ENCODE measurements at places on chromosomes 1 and 21.
A peak's percentile ranks its signal among the peaks of the same experiment; 100 is the strongest.

- no peak for DNase-seq
Measured at GRCh38 chr1:221812905-221813597, 71.2 kb upstream of the DUSP10 start.

- DNase-seq = no peak
Measured at GRCh38 chr1:200248541-200248940, 161.3 kb downstream of the ZNF281 start.

DNA sequence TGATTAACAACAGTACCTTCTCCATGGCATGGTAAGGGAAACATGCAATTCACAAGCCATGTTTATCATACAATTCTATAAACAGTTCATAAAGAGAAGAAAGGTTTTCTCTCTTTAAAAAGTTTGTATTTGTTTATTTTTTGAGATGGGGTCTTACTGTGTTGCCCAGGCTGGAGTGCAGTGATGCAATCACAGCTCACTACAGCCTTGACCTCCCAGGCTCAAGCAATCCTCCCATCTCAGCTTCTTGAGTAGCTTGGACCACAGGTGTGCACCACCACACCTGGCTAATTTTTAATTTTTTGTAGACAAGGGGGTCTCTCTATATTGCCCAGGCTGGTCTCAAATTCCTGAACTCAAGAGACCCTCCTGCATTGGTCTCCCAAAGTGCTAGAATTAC, 28.0 kb downstream of the SLC37A1 start:
- no peak for DNase-seq

DNA sequence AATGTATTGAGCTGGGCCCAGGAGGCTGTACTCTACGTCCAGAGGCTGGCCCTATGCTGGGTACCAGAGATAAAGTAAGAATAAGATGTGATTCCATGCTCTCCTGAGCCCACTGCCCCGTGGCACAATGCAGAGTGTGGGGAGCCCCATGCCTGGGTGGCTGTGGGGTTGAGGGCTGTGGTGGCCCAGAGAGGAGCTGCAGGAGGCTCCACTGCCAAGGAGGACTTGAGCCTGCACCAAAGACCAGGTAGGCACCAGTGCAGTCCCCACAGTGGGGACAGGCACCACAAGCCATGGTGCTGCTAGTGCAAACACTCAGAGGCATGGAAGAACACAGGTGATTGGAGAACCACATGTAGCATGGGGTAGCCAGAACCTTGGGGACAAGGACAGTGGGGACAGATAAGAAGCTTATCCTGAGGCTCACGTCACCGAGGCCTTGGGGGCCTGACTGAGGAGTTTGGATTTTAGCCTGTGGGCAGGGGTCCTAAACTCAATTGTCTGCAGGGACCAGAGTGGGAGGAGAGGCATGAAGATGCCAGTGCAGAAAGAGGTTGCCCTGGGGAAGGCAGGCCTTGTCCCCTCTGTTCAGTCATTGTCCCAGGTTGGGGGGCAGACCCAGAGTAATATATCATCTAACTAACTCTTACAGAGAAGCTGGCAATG, 21.9 kb upstream of the EPS8L3 start:
- no peak for DNase-seq

- peak; percentile 79 for DNase-seq
Measured at GRCh38 chr1:23122023-23122748, 46.5 kb downstream of the LUZP1 start.

- DNase-seq = peak; percentile 99
Measured at GRCh38 chr1:165768513-165769394, at the start of gene TMCO1. Gene TMCO1, minus strand, starts transcription at chr1:165768868. Its CDS starts 117 bp downstream, at chr1:165768751.

DNA sequence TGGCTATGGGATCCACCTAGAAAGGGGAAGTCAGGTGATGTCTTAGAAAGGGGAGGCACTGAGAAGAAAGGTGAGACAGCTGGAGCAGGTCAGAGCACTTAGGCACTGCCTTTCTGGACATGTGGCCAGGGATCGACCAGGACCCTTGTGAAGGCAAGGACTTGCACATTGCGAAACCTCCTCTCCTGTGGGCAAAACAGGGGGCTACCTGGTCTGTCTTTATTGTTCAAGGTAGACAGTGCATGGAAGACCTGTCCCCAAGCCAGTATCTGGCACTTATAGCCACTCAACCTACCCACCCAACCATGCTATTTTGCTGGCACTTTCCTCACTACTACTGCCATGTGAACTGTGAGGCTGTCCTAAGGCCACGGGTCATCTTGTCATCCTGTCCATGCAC, 67.2 kb downstream of the NAV1 start:
- no peak for DNase-seq

DNA sequence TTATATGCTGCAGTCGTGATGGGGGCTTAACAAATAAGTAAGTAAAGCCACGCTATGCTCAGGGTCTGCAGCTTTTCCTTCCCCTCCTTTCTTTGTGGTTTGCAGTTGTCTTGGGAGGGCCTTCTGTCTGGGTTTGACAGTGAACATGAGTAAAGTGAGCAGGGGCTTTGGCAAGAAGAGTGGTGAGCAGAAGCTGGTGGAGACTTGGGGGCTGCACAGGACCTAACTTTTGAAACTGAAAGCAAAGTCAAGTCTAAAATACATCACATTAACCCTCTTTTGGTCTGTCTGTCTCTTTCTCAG, 368.6 kb upstream of the VAMP3 start:
- no peak for DNase-seq

DNA sequence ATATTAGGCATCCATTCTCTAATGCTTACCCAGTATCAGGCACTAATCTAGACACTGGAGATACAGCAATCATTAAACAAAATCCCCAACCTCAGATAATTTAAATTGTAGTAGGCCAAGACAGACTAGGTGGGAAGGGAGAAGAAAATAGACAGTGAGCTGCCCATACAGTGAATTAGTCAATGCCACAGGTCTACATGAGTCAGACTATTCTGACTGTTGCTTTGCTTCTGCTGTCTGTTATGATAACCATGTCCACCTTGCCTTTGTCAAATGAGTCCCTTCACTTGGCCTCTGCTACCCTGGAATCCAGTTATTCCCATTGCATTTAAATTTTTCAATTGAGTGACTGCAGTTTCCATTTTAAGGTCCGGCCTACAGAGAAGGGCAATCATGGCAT, 59.5 kb downstream of the PIK3R3 start:
- DNase-seq = no peak

DNA sequence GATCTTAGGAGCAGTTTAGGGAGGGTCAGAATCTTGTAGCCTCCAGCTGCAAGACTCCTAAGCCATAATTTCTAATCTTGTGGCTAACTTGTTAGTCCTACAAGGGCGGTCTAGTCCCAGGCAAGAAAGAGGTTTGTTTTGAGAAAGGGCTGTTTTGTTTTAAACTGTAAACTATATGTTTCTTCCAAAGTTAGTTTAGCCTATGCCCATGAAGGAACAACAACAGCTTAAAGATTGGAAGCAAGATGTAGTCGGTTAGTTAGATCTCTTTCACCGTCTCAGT, 62.0 kb downstream of the SLC16A1 start:
- no peak for DNase-seq

DNA sequence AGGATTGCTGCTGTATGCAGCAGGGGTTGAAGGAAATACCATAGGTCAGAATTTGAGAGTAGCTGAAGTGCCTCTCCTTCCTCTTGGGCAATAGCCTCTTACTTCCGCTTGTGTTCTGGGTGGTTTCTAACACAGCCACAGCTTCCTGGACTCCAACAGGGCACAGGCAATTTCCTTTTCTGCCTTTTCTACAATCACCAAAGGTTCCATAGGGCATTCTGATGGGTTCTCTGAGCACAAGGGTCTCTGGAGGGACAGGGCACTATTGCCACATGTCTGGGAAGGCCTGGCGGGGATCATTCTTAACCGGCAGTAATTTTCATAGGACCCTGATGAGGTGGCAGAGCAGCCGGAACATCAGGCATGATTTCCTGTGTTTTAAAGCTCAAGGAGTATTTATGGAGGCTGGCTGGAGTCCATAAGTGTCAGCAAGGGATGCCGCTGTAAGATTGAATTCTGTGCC, 5.5 kb upstream of the AGTRAP start:
- DNase-seq = peak; percentile 65

DNA sequence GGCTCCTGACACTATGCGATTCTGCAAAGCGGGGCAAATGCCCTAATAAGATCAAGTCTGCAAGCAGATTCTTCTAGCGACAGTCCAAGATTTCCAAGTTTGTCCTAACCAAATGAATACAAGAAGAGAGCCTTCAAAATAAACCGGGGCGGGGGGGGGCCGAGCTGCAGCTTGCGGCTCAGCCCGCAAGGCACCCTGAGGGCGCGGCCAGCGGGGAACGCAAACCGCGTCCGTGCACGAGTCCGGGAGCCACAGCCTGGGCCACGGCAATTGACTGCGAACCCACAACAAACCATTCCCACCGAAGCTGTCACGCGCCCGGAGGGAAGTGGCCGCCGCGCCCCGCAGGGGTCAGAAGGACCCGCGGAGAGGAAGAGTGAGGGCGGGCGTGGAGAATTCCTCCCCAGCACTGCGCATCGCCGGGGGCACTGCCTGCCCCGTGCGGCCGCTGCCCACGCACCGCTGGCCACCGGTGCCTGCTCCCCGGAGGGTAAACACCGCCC, 687 bp downstream of the TGFBR3 start:
- no peak for DNase-seq

- no peak for DNase-seq
Measured at GRCh38 chr1:201905234-201905890, 16.7 kb downstream of the SHISA4 start.

Data from cardiac fibroblast (primary cell).